ENCODE measurements at places on chromosomes 6 and 20. TPM values are rescaled to one million over a fixed set of nuclear protein-coding genes. Genes with fewer than 3 reads are reported as not detected.

KIAA0408 gene
- total RNA-seq: not detected

LGSN gene
- total RNA-seq: not detected

C20orf202 gene
- not detected for total RNA-seq

ZNF391 gene
- total RNA-seq: 8.3 TPM

PRPH2 gene
- not detected for total RNA-seq

RAET1G gene
- 8.3 TPM for total RNA-seq

KCNQ5 gene
- total RNA-seq: 10.3 TPM

ERVFRD-1 gene
- not detected for total RNA-seq

PAK5 gene
- not detected for total RNA-seq

SLC29A1 gene
- 6.8 TPM for total RNA-seq

PRDM13 gene
- not detected for total RNA-seq

C20orf144 gene
- 0.12 TPM for total RNA-seq

HTR1B gene
- total RNA-seq: not detected

C4B gene
- 12.7 TPM for total RNA-seq

ITPR3 gene
- 109 TPM for total RNA-seq

GABRR1 gene
- total RNA-seq: not detected

CEP57L1 gene
- 16.7 TPM for total RNA-seq

CNBD2 gene
- 3.4 TPM for total RNA-seq

RMND1 gene
- total RNA-seq: 37.6 TPM

BEND3 gene
- total RNA-seq: 2.8 TPM

KIFC1 gene
- 20.3 TPM for total RNA-seq

CST11 gene
- total RNA-seq: not detected

L3MBTL1 gene
- 10.5 TPM for total RNA-seq

Measured in MCF 10A (cell line).